ENCODE measurements at places on chromosomes 6 and 20.

- DNase-seq: no peak
These were observed 97.4 kb upstream of the SALL4 start for GRCh38 chr20:51899674-51900073.

- no peak for DNase-seq
These were observed 110.5 kb downstream of the LRFN2 start for GRCh38 chr6:40476673-40477072.

GRCh38 chr20:58179432-58180099 is 48.9 kb downstream of the ANKRD60 start:
- peak; percentile 66 for DNase-seq

- DNase-seq: no peak
These were observed 85.4 kb upstream of the NXT1 start for GRCh38 chr20:23265226-23265625.

- DNase-seq: no peak
These were observed 254.5 kb downstream of the TMEM242 start for GRCh38 chr6:157068691-157069324.

GRCh38 chr20:23608251-23608846 is 2.6 kb upstream of the CST9 start:
- no peak for DNase-seq

DNA sequence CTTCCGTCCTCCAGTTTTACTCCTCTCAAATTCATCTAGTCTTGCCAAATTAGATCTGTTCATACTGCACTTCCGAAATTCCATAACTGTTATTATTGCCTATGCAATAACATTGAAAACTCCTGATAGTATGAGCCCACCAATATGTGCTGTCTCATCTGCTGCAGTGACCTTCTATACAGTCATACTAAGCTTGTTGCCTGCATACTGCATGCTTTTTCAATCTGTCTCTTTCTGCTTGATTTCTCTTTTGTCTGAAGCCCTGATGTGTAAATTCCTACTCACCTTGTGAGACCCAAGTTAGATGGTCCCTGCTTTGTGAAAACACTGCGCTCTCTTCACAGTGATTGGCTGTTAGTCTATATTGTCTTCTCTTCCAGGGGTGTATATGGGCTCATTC is 1.1 kb downstream of the TBP start:
- DNase-seq: no peak

GRCh38 chr20:13298692-13299373 is 77.8 kb downstream of the ISM1 start:
- no peak for DNase-seq

GRCh38 chr20:56316051-56316450 is 42.7 kb upstream of the FAM210B start:
- DNase-seq: no peak
